ENCODE measurements at places on chromosomes 6 and 20.

GRCh38 chr6:129785047-129785755, 75.2 kb upstream of the ARHGAP18 start:
- DNase-seq: no peak

GRCh38 chr6:167492100-167492449, 167.2 kb downstream of the TTLL2 start:
- DNase-seq: no peak

DNA sequence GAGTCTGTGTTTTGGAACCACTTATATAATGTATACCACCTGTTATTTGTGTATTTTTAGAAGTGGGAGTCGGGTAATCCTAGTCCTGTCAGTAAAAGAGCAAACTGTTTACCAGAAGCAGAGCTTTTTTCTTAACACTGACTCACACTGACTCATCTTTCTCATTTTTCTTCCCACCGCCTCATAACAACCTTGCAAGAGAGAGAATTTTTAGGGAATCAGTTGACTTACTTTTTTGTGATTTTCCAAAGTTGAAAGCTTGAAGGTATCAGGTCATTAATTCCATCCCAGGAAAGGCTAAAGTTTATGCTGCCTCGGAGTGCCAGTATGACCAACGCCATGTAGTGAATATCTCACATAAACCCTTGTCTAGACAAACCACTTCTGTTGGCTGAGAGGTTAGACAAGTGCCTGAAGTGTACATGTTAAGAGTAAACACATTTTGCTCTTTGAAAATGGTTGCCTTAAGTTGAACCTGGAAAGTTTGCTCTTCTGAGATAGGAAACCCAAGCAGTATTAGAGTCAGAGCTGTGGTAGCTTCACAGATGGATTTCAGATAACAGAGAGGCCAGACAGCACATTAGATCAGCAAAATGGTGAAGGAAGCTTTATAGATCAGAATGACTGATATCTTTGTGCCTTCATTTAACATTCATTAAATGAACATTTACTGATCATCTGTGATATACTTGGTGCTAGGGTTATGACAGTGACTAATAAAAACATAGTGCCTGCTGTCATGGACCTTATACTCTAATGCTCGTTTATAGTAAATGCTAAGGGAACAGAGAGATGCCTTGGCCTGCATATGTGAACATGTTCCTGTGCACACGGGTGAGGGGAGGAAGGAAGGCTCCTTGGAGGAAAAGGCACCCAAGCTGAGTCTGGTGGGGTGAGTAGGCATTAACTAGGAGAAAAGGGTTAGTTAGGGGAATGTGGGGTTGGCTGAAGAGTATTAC, 29.1 kb upstream of the PKIG start:
- DNase-seq: no peak

- no peak for DNase-seq
Measured at GRCh38 chr6:21780141-21780540, 186.6 kb downstream of the SOX4 start.

DNA sequence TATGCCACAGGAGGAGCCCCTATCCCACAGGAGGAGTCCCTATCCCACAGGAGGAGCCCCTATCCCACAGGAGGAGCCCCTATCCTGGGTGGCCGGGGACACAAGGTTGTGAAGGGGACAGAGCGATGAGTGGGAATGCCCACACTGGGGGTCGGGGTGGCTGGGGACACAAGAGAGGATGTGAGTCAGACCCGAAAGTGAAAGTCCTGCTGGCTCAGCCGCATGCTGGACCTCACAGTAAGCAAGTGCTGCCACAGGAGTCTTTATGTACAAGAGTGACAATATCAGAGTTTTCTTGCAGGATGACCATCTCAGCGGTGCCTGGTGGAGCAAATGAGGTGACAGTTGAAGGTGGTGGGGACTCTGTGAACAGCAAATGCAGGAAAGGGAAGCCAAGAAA, 93.7 kb downstream of the PSMB1 start:
- DNase-seq: peak; percentile 59

DNA sequence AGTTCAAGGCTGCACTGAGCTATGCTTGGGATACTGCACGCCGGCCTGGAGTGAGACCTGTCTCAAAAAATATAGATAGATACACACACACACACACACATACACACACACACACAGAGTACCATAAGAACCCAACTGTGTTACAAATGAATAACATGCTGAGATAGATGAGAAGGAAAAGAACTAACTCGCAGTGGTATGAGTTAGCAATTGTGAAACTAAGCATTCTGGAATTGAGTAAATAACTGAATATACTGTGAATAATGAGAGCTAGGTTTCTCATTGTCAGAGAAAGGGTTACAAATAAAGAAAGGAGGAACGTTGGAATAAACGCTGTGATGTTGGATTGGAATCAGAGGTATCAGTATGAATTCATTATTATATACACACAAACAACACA, 14.6 kb upstream of the FAXC start:
- DNase-seq: no peak

DNA sequence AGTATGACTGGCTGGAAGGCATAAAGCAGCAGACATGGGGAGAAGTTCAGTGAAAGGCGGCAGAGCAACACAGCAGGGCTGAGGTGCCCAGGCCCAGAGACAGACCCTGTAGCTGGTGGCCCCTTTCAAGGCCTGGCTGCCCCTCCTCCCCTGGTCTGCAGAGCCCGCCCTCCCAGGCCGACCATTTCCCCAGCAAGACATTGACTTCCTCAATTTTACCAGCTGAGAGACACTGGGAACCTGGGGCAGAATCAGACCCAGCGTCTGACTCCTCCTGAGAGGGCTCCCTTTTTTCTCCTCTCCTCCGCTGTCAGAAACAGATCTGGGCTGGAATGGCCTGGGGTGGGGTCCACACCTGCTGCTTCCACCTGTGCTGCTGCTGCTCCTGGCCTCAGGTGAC, at the start of gene TREML4:
TSS of gene TREML4 (plus strand) at position 254 of the 400 bp plus-strand sequence. CDS start at position 333, 79 bp downstream.
- no peak for DNase-seq

DNA sequence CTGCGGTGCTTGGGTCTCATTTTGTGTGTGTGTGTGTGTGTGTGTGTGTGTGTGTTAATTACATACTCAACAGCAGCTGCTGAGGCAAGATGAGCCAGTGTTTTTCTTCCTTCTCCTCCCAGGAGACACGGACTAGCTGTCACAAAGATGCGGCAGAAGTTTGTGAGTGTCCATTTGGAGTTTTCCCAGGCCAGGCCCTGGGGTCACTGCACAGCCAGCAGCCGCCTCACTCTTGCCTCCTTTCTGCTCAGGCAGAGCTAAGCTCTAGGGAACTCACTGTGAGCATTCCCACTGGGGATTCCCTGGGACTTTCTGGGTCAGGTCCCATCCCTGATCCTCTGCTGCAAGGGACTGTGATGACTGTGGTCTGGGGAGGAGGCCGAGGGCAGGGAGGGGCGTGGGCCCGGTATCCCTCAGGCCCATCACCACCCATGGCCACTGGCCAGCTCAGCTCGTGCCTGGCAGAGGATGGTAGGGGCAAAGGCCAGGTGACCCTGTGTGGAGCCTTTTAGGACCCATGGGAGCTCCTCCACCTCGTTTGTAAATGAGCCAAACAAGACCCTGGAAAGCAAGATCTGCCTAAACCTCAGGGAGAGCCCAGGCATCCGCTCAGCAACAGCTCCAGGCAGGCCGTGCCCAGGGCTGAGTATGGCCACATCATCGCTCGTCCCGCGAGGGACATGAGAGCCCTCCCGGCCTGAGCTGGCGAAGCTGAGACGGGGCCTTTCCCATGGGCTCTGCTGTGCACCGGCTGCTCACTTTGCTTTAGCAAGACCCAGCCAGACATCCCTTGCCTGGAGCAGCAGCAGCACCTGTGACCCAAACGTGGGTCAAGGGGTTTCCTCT, 102.0 kb downstream of the PSMB1 start:
- DNase-seq: no peak

- no peak for DNase-seq
Measured at GRCh38 chr6:10205892-10206291, 209.0 kb downstream of the TFAP2A start.

DNA sequence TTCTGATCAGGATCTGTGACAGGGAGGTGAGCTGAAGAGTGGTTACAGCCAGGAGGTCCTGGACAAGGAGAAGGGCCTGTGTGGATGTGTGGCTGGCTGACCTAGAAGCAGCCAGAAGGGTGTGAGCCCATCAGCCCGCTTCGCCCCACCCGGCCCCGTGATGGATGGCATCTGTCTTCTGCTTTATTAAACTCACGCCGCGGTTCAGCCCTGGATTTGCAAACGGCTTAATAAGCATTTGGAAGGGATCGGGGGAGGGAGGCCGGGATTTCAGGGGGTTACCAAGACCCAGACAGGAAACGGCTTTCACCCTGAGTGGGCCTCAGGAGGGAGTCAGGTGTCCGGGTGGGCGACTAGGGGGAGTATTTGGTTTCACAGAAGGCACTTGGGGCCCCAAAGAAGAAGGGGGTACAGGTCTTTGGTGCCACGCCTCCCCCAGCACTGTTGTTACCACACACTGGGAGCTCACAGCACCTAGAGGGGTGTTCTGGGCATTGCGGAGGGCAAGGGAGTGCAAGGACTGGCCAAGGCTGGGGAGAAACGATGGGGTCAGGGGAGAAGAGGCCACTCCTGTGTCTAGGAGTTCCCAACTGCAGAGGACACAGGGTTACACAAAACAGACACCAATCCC, 53.8 kb upstream of the FOXP4 start:
- no peak for DNase-seq

DNA sequence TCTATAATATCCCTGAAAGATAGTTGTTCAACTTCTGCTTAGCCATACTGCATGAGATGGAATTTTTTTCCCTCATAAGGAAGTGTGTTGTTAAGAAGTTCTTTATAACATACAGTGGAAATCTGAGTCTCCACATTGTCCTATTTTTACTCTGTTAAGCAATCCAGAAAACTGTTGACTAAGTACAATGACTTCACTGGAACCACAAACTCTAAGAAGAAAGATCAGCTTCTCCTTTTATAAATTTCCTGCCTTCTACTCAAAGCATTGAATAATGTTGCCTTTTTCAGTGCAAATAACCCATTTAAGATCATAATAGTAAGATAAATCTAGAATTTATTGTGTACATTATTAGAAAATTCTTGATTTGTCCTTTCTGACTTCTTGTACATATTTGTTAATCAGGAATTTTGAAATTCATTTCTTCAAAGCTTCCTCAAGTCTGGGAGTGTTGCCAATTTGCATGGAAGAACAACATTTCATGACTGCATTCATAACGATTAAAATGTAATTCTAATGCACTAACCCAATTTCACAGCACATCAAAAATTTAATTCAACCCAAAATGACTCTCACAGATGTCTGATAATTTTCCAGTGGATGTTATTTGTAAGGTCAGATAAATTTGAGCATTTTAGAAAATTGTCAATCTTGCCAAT, 45.6 kb upstream of the ANKEF1 start:
- DNase-seq: no peak

GRCh38 chr6:56934876-56935275, 20.0 kb upstream of the BEND6 start:
- DNase-seq: no peak

DNA sequence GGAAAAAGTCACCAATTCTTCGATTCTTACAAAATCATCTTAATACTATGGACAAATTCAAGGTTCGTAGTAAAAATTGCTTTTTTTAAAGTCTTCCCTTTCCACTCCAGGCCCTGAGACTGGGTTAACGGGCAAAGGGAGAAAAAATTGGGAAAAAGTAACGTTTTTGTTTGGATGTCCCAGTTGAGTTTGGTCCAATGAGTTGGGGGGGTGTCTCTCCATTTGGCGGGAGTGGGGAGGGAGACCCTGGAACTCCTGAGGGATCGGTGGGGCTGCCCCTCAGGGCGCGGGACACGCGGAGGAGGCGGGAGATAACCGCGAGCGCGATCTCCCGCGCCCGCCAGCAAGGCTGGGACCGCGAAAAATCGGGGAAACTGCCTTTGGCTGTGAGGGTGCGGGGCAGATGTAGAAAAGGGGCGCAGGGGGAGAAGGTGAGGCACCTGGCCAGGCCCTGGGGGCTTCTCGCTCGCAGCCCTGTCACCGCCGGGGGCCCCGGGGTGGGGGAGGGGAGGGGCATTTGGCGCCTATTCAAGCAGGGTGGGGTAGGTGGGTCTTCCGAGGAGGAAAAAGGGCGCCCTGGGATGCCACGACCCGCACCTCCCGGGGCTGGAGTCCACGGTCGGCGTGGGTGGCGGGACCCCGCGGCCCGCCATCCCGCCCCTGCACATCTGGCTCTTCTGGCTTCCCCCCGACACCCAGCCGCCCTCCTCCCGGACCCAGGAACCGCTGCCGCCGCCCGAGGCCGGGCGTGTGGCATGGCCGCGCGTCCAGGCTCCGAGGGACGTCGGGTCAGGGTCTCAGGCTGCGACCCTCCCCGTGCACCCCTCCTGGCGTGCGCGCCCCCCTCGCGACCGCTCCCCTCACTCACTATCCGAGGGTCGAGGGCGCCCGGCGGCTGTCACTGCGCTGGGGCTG, 595 bp downstream of the FBXO5 start:
- no peak for DNase-seq

DNA sequence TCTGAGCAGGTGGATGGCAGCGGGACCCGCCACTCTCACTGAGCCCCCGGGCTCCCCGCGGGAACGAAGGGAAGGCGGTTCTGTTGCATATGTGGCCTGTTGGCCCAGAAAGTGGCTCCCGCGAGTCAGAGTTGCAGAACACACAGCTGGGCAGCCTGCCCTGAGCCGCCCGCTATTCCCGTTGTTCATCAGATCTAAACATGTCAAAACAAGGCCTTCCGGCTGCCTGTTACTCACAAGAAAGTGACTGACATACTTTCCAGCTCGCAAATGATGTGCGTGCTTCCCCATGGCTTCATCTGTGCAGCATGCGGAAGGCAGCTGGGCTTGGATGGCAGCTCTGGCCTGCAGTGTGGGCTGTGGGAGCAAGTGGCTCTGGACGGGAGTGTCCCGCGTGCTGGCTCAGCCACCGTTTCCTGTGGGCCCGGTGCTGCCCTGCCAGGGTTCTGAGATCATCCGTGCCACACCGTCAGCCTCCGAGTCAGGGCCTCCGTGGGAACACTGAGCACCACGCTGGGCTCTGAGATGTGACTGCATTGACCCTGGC, 227.3 kb downstream of the ERMARD start:
- DNase-seq: no peak

DNA sequence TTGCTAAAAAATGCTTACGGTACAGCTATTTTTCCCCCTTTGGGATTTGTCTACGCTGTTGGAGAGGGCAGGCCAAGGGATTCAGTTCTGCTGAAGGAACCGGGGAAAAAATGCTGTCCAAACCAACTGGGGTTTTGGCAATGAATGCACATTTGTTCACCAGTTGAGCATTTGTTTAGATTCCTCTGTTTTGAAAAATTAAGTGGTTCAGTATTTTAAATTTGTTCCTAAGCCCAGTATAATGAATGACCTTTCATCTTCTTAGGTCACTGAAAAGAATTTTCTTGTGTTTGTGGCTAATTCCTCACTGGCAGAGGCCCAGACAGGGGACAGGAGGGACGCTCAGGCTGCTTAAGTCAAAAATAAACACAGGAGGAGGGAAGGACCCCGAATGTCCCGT, 10.8 kb upstream of the EYA2 start:
- DNase-seq: no peak

DNA sequence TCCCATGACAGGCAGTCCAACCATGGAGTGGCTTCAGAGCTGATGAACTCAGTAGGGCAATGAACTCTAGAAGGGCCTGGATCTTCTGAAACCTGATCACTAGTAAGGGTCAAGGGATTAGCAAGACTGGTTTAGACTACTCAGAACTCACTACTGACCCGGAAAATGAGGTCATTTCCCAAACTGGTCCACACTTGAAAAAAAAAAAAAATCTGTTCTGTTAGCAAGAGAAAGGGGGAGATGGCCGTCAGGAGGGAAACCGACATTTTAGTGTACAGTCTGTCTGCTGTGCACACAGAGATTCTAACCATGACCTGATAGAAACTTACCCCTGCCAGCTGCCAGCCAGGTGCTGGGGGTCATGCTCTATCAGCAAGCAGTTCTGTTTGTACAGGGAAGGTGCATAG, 262.4 kb upstream of the AGPAT4 start:
- DNase-seq: no peak
